ENCODE measurements at places on chromosomes 1 and 21.

DNA sequence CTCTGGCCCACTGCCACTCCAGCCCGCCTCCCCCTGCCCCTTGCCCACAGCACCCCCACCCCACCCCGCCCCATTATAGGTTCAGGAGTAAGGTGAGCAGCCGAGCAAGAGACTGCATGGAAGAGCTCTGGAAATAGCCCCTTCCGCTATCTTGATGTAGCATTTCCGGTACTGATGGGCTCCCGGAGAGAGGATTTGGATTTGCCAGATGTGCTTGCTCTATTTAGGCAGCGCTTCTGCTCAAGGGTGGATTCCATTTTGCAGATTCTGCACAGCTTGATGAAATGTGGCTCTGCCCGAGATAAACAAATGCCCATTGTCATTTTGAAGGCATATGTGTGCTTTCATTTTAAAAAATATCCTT is 6.9 kb downstream of the TGFB2 start:
- no peak for DNase-seq

DNA sequence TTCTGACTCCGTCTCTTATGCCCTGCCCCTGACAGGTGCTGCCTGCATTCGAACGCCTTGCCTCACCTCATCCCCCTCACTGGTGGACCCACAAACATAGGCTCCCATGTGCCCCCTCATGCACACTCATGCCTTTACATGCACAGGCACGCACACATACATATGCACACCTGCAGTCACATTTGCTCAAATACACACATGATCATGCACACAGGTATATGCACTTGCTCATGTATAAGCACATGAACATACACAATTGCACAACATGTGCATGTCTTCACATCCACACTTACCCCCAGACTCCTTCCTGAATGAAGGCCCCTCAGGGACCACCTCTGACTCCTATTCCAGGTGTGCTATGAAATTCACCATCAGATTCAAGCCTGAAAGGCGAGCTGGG is 506.9 kb downstream of the PTPRU start:
- no peak for DNase-seq

GRCh38 chr1:98947071-98947470 is 57.6 kb downstream of the PLPPR5 start:
- DNase-seq: no peak

DNA sequence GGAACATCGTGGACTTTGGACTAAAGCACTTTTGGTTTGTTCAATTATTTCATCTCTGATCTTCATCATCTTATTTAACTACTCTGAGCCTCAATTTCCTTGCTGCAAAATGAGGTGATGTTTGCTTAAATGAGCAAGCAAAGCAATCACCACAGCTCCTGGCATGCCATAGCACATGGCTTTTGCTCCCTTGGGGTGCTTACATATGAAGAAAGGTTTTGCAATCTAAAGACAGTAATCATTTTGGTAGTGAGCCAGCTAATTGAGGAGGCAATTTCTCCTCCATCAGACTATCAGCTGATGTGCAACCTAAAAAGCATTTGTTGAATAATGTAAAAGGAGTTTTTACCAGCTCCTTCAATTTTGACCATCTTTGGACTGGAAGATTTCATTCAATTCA is 68.8 kb upstream of the KCNJ15 start:
- no peak for DNase-seq

- no peak for DNase-seq
These were observed 13.6 kb downstream of the PPFIA4 start for GRCh38 chr1:203039609-203040512.

DNA sequence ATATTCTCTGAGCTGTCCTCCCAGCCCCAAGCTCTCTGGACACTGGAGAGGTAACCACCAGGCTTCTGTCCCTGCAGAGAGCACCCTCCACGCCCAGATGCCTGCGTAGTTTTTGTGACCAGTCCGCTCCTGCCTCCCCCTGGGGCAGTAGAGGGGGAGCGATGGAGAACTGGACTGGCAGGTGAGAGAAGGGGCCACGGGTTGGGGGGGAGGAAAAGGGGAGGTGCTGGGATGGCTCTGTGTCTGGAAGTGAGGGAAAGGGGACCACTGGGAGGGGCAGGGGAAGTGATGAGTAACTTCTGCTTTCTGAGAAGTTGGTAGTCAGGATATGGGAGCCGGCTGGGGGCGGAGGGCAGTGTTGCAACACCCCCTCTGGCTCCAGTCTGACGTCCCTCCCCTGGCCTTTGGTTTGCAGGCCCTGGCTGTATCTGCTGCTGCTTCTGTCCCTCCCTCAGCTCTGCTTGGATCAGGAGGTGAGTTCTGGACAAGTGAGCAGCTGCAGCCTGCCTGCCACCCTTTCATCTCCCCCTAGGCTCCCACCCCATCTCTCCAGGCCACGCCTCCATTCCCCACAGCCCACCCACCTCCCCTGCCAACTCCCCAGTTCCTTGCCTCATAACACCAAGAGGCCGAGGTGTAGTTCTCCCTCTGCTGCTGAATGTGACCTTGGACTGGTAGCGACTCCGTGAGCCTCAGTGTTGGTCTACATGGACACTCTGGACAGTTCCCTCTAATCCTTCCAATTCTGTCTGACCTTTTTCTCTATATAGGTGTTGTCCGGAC is 3.1 kb downstream of the ADAMTSL4 start:
- no peak for DNase-seq

DNA sequence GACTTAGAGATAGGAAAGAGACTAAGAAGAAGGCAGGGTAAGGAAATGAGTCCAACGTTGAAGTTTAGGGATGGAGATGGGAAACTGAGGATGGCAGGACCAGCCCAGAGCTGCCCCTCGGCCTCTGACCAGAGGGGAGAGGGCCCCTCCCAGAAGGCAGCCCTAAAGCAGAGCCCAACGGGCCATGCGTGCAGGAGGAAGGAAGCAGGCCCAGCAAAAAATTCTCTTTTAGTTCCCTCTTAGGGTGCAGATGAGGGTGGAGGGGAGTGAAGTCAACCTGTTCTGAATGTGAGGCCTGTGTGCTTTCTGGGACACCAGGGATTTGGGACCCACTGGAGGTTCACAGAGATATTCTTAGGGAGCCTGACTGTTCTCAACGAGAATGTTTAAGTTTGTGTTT is 225.4 kb downstream of the RHOU start:
- no peak for DNase-seq

- no peak for DNase-seq
These were observed 97.8 kb downstream of the EBNA1BP2 start for GRCh38 chr1:43074244-43074643.

DNA sequence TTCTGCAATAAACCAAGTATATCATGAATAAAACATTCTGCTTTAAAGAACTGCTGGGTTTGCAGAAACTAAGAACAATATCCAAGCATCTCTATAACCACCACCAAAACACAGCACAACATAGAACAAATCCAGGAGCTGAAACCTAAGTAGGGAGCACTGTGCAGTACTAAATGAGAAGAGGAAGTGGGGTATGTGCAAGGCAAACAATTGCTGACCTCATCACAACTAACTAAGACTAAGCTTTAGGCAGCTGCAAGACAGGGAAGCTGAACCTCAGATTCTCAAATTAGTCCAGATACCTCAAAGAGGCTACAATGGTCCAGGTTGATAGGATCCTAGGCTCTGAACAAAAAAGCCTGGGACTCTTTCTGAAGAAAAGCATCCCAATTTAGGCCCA is 172.6 kb downstream of the SLC44A5 start:
- DNase-seq: no peak

GRCh38 chr1:115428256-115428655 is 90.2 kb upstream of the NGF start:
- no peak for DNase-seq

GRCh38 chr1:27220096-27220495 is 14.3 kb upstream of the WDTC1 start:
- DNase-seq: no peak

GRCh38 chr21:38664315-38664714 is 141.4 kb upstream of the ETS2 start:
- no peak for DNase-seq

DNA sequence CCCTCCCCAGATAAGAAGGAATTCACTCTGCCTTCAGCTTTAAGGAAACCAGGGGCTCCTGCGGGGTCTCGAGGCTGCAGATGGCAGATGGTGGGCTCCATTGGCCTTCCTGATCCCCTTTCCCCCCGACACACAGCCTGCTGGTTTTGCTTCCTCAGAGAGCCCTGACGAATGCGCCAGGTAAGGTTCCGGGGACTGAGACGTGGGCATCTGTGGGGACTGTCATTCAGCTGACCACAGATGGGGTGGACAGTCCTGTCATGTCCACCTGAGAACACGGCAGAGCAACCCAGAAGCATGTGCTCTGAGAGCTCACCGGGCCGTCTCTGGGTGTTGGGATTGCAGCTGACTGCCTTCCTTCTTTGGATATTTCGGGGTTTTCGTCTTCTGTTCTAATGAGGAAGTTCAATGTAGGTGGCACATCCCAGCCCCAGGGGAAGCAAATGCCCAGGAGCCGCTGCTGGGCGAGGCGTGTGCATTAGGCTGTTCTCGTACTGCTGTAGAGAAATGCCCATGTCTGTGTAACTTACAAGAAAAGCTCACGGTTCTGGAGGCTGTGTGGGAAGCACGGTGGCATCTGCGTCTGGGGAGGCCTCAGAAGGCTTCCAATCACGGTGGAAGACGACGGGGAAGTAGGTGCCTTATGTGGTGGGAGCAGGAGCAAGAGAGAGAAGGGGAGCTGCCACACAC is 22.6 kb upstream of the TTC34 start:
- no peak for DNase-seq

- DNase-seq: no peak
These were observed 51.9 kb upstream of the FMOD start for GRCh38 chr1:203402629-203403337.

GRCh38 chr1:39819091-39819812 is 30.6 kb upstream of the BMP8B start:
- no peak for DNase-seq

- no peak for DNase-seq
These were observed 10.5 kb downstream of the PTP4A2 start for GRCh38 chr1:31927661-31927980.

DNA sequence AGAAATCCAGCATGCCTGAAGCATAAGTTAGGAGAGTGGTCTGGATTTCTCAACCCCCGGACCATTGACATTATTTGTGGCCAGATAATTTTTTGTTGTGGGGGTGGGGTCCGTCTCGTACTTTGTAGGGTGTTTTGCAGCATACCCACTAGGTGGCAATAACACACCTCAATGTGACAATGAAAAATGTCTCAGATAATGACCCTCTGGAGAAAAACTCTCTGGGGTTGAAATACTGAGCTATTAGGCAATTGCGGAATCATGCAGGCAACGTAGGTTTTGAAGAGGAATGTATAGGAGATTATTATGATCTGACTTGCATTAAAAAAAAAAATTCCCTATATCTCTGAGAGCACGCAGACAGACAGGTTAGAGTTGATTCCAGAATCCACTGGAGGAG is 25.3 kb upstream of the RRP15 start:
- DNase-seq: no peak

DNA sequence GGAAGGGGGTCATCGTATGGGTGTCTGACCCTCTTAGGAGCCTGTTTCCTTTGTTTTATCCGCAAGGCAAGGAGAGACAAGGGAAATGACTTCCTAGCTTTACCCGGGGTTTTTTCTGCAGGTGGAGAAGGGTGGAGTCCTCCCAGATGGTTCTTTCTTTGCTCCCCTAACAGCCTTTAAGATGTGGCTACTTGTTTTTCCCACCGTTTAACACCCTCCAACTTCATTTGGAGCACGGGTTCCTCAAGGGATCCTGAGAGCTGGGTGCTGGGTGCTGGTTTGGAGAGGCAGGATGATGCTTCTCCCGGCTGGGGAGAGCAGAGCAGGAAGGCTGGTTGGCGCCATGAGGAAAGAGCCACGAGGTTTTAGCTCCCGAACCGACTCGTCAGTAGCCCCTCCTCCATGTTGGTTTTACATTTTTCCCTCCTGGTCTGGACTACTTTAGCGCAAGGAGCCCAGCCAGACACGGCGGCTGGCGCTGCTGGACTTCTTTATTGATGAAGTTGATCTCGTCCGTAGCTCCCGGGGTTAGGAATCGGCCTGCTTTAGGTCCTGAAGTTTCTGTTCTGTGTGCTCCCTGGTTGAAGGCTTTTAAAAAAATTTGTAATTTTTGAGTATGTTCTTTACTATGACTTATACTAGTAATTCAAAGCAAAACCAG is 1.4 kb downstream of the UCK2 start:
- peak; percentile 6 for DNase-seq

DNA sequence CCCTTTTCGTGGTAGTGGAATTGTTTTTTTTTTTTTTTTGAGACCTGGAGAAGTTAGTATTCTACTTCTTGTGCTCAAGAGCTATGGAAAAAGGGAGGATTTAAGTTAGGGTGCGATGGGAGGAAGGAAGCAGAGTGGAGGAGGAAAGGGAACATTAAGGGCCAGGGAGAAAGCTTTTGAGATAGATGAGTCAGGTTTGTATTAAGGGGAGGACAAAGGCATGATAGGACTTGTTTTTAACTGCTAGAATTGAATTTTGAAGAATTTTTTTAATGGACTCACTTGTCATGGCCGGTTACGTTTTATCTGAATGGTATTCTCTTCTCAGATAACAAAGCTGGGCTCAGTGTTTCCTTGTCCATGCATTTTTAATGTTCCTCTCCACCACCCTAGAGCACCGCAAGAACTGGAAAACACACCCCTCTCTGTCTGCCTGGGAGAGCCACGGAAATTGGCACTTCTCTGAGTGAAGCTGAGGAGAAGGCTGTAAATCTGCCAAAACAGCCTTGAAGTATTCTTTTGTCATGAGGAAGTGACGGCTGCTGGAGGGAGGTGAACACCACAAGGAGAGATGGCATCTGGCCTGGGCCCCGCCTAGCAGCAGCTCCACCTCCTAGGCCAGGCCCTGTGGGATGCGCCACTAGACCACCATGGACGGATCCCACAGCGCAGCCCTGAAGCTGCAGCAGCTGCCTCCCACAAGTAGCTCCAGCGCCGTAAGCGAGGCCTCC is 3.5 kb downstream of the NIPAL3 start:
- no peak for DNase-seq

DNA sequence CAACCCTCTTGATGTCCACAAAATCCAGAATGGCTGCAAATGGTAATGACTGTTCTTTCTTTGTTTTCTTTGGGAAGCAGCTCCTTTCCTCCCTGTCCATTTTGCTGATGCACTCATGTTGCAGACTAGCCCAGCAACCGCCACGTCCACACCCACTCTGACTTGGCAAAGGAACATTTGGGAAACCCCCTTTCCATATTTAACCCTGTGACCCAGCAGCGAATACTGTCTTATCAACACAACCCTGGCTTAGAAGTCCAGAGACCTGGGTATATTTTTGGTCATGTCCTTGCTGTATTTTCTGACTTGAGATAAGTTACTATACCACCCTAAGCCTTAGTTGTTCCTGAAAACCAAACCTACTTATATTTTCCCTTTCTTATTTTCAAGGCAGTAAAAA is 18.1 kb upstream of the SHE start:
- DNase-seq: no peak

GRCh38 chr1:24379733-24380315 is 33.8 kb downstream of the STPG1 start:
- no peak for DNase-seq

DNA sequence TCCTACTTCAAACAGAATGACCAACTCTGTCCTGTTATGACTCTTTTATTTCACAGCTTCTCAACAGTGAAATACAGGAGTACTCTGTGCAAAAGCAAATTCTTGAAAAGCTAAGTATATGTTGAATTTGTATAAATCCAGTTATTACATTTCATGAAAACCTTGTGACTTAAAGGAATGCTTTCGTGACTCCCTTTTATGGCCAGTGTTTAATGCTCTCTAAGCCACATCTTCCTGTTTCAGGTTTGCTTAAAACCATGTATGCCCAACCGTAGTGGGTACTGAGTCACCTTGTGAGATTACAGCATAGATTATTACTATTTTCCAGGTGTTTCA is 40.2 kb upstream of the KIF1B start:
- DNase-seq: no peak

GRCh38 chr1:189022015-189022414 is 1455.6 kb downstream of the BRINP3 start:
- DNase-seq: no peak

GRCh38 chr1:109793089-109793485 is 29.4 kb upstream of the EPS8L3 start:
- DNase-seq: no peak
